Esophagus muscularis mucosa (tissue), 4 donors: ENCODE measurements at places on chromosomes 7 and 10. TPM values are rescaled to one million over a fixed set of nuclear protein-coding genes. Genes with fewer than 3 reads are reported as not detected.

Gene PON1
- total RNA-seq: not detected

Gene VKORC1L1
- total RNA-seq: 30.1 TPM

Gene CLDN3
- total RNA-seq: not detected

Gene BAMBI
- total RNA-seq: 8.4 TPM

Gene SFTPA1
- 11.9 TPM for total RNA-seq

Gene STMP1
- 18.7 TPM for total RNA-seq

Gene TMEM139
- not detected for total RNA-seq

Gene ACSM6
- total RNA-seq: not detected

Gene SEC61A2
- 8.2 TPM for total RNA-seq

Gene NUDT13
- total RNA-seq: 3.4 TPM

Gene GPRIN2
- total RNA-seq: 2.2 TPM

Gene OR2A5
- not detected for total RNA-seq

Gene EPO
- not detected for total RNA-seq

- no peak for DNase-seq
- H3K27me3 ChIP-seq: no peaks in the 10 kb centered on the region
- no peak overlapping the region for H3K27ac ChIP-seq
- H3K4me3 ChIP-seq: no peak overlapping the region
- peaks cover 5% of the 10 kb centered on the region for H3K36me3 ChIP-seq
Measured at GRCh38 chr10:101875068-101875688, 31.6 kb upstream of the KCNIP2 start.

DNA sequence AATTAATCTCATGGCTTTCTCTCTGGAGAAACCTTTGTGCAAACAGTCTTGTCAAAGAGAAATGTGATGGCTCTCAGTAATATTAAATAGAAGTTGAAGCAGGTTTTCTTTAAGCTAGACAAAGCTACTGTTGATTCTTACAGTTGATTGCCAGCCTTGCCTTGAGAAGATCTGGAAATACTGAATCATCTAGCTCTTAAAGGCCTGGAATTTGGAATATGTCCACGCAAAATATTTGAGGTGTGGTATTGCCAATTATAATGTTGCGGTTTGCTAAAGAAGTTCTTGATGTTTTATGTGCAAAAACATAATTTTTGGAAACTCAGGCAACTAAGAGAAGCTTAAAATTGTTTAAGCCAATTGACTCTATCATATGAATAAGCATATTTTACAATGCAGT, 371.9 kb downstream of the PHF14 start:
- H3K4me1 ChIP-seq: no peaks in the 10 kb centered on the region
- DNase-seq: no peak
- H3K4me3 ChIP-seq: no peak overlapping the region
- H3K36me3 ChIP-seq: no peaks in the 10 kb centered on the region

DNA sequence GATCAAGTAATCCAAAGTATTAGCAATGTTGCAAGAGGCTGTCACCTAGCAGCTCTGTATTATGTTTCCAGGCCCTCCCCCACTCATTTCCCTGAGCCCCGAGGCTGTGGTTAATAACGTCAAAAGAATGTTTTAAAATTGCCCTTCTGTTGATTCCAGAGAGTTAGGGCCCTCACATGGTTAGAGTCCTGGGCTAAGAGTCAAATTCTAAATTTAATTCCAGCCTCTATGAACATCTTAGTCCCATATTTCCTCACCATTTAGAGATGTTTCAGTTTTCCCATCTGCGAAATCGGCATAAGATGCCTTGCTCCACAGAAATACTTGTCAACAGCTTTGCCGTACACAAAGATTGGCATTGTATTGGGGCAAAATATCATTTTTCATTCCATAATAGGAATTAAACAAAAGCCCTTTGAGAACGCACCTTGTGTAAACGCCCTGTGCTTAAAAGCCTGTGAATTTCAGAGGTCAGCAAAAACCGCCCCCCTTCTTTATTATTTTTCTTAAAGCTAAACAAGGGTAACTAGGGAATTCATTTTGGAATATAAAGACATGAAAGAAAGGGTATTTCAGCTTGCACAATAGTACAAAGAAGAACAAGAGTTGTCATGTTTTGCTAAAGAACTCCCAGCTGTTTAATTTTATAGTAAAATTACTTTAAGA, 135.8 kb downstream of the ARID5B start:
- peaks cover 33% of the 10 kb centered on the region for H3K4me1 ChIP-seq
- H3K27ac ChIP-seq: peak overlapping the region; percentile 78
- DNase-seq: no peak
- H3K36me3 ChIP-seq: no peaks in the 10 kb centered on the region
- H3K4me3 ChIP-seq: no peak overlapping the region
- no peaks in the 10 kb centered on the region for H3K27me3 ChIP-seq

DNA sequence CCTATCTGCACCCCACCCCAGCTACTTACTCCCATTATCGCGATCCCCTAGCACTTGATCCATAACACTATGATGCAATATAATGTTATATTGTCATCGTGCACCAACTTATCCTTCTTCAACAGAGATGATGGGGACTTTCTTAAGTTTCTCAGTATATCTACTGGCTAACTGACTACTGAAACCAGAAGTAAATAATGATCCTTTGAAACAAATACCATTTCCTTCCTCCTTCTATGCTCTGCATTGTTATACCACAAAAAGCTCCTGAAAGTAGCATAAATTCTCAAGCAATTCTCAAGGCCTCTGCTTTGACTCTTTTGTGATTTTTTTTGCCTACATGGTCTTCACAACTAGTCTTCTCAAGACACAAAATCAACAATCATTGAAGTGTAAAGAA, 68.9 kb downstream of the HTR7 start:
- H3K27ac ChIP-seq: no peak overlapping the region
- no peak overlapping the region for H3K4me3 ChIP-seq
- DNase-seq: no peak
- H3K27me3 ChIP-seq: no peaks in the 10 kb centered on the region
- no peaks in the 10 kb centered on the region for H3K36me3 ChIP-seq

- H3K36me3 ChIP-seq: no peaks in the 10 kb centered on the region
- H3K27ac ChIP-seq: no peak overlapping the region
- H3K27me3 ChIP-seq: no peaks in the 10 kb centered on the region
- H3K4me1 ChIP-seq: no peaks in the 10 kb centered on the region
Measured at GRCh38 chr7:142567201-142568075, 181.8 kb upstream of the PRSS1 start.

GRCh38 chr10:35375091-35375765, 38.9 kb downstream of the CCNY start:
- peaks cover 65% of the 10 kb centered on the region for H3K4me1 ChIP-seq
- no peak overlapping the region for H3K27ac ChIP-seq
- no peaks in the 10 kb centered on the region for H3K27me3 ChIP-seq
- no peaks in the 10 kb centered on the region for H3K36me3 ChIP-seq
- DNase-seq: no peak
- no peak overlapping the region for H3K4me3 ChIP-seq

DNA sequence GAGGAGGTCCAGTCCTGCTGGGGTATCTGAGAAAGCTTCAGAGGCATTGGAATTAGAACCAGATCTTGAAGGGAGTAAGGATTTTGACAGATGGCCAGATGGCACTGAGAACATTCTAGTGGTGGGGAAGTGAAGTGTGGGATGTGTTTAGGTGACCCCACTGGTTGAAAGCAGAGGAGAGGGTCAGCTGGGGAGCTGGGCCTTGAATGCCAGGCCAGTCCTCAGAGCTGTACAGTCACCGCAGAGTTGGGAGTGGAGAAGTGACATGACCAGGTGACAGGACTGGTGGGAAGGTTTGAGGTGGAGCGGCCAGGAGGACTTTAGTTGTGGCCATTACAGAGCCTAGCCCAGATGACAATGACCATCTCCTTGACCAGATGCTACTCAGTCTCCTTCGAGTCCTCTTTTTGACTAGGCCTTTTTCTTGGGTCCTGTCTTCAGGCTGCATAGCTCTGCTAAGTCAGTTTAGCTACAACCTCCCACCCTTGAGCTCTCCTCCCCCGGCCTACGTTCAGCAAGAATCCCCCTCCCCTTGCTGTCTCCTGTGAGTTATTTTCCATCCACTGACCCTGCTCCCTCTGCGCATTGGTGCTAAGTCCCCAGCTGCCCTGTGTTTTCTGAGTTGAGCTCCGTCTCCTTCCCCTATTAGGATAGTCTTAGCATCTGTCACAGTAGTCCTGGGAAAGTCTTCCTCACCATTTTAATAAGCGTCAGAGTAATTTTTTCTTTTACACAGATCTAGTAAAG, 56.3 kb downstream of the CCNY start:
- DNase-seq: no peak
- H3K4me1 ChIP-seq: peaks cover 61% of the 10 kb centered on the region
- no peaks in the 10 kb centered on the region for H3K36me3 ChIP-seq
- no peak overlapping the region for H3K27ac ChIP-seq

DNA sequence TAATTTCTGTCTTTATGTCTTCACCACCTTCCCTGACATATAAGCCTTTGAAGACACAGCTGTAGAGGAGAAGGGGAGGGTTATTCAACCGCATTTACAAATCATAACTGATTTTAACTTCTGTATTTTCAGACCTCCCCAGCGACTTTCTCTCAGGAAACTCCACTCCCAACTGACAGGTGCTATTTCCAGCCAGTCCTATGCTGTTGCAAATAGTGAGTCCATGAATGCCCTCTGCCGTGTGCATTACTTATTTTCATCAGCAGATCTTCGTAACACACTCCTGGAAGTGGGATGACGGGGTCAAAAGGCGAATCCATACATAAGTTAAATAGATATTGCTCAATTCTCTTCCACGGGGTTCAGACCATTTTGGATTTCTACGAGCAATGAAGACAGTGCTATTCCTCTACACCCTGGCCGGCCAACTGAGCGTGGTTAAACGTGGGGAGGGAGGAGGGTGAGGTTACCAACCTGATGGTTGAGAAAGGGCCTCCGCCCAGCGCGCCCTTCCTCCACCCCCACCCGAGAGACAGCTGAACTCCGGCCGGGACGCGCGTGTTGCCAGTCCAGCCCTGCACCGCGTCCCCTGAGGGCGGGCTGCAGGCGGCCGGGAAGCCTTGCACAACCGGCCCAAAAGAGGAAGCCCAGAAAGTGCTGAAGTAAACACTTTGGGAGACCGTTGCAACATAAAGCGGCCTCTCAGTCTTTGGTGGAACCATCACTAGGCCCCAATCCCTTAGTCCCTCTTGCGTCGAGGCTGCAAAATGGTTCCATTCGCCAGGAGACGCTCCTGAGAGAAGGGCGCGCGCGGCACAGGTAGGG, at the start of gene APBB1IP:
TSS of gene APBB1IP (plus strand) at position 705 of the 825 bp plus-strand sequence. CDS start 53,986 bp downstream, outside the sequence.
- peak within 1 kb of the TSS; percentile 54 for H3K4me3 ChIP-seq
- H3K4me1 ChIP-seq: no peaks in the 10 kb centered on the region
- DNase-seq: peak; percentile 95
- H3K27ac ChIP-seq: peak within 1 kb of the TSS; percentile 83
- peaks cover 30% of the 10 kb centered on the region for H3K27me3 ChIP-seq

GRCh38 chr7:112481121-112481736, 438 bp downstream of the LSMEM1 start:
- H3K27ac ChIP-seq: peak overlapping the region; percentile 45
- H3K36me3 ChIP-seq: no peaks in the 10 kb centered on the region
- DNase-seq: no peak
- H3K4me1 ChIP-seq: peaks cover 43% of the 10 kb centered on the region
- no peak overlapping the region for H3K4me3 ChIP-seq

GRCh38 chr7:105871142-105871541, 5.3 kb downstream of the ATXN7L1 start:
- no peak for DNase-seq
- no peaks in the 10 kb centered on the region for H3K36me3 ChIP-seq
- no peak overlapping the region for H3K27ac ChIP-seq
- H3K27me3 ChIP-seq: no peaks in the 10 kb centered on the region
- H3K4me3 ChIP-seq: no peak overlapping the region

DNA sequence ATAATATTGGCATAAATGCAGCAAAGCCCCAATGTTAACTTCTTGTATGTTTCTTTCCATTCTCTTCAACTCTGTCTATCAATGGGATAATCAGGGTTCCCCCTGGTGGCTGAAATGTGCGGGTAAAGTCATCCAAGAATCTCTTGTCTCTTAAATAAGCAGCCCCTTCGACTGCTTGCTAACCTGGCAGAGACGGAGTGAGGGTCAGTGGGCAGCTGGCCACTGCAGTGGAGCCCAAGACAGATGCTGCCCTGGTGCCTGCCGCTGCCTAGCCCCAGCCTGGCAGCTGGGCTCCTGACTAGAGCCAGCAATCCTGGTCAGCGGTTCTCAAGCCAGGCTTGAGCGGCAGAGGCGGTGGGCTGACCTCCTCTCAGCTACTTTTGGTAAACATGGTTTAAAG, 248.9 kb downstream of the COBL start:
- no peaks in the 10 kb centered on the region for H3K27me3 ChIP-seq
- H3K4me1 ChIP-seq: peaks cover 37% of the 10 kb centered on the region
- DNase-seq: peak; percentile 92

GRCh38 chr7:140810830-140811556, 113.7 kb downstream of the BRAF start:
- H3K27me3 ChIP-seq: no peaks in the 10 kb centered on the region
- H3K27ac ChIP-seq: no peak overlapping the region
- DNase-seq: peak; percentile 92
- peaks cover 12% of the 10 kb centered on the region for H3K4me1 ChIP-seq
- H3K36me3 ChIP-seq: no peaks in the 10 kb centered on the region
- no peak overlapping the region for H3K4me3 ChIP-seq

GRCh38 chr7:12719141-12719919, 31.9 kb downstream of the ARL4A start:
- H3K4me1 ChIP-seq: peaks cover 55% of the 10 kb centered on the region
- H3K4me3 ChIP-seq: no peak overlapping the region
- no peak for DNase-seq
- H3K27me3 ChIP-seq: no peaks in the 10 kb centered on the region
- H3K27ac ChIP-seq: peak overlapping the region; percentile 76
- no peaks in the 10 kb centered on the region for H3K36me3 ChIP-seq

GRCh38 chr7:103996639-103997038, 7.2 kb upstream of the RELN start:
- no peaks in the 10 kb centered on the region for H3K36me3 ChIP-seq
- no peak for DNase-seq
- no peak overlapping the region for H3K4me3 ChIP-seq
- no peaks in the 10 kb centered on the region for H3K27me3 ChIP-seq

DNA sequence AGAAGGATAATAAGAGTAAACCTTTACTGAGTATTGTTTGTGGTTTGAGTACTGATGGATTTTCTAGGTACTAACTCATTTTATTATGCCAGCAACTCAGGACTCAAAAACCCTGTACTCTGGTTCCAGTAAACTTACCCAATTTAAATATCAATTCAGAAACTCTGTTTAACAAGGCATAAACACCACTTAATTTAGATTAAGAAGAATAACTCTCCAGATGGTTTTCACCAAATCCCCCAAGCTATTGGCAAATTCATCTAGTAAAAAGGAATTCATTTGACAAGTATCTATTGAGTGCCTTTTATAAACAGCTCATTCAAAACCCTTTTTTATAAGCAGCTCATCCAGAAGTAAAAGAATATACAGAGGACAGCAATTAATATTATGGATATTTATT, 572.4 kb downstream of the PHTF2 start:
- no peak overlapping the region for H3K27ac ChIP-seq
- no peaks in the 10 kb centered on the region for H3K27me3 ChIP-seq
- no peaks in the 10 kb centered on the region for H3K4me1 ChIP-seq
- DNase-seq: no peak
- H3K4me3 ChIP-seq: no peak overlapping the region

GRCh38 chr10:1873661-1874315, 136.5 kb upstream of the ADARB2 start:
- no peaks in the 10 kb centered on the region for H3K36me3 ChIP-seq
- H3K27ac ChIP-seq: no peak overlapping the region
- no peaks in the 10 kb centered on the region for H3K4me1 ChIP-seq
- DNase-seq: peak; percentile 74
- no peaks in the 10 kb centered on the region for H3K27me3 ChIP-seq
- no peak overlapping the region for H3K4me3 ChIP-seq
